ENCODE measurements at places on chromosomes 13 and 19. TPM values are rescaled to one million over a fixed set of nuclear protein-coding genes. Genes with fewer than 3 reads are reported as not detected.

ZNF878 gene
- 0.07 TPM for total RNA-seq

CEACAM1 gene
- total RNA-seq: not detected

SLC35E1 gene
- 65.5 TPM for total RNA-seq

LIG4 gene
- 11.7 TPM for total RNA-seq

KIR3DL1 gene
- not detected for total RNA-seq

Data from smooth muscle cell of the pulmonary artery (primary cell).